Renal cortical epithelial cell (primary cell): ENCODE measurements at places on chromosomes 5 and 9. TPM values are rescaled to one million over a fixed set of nuclear protein-coding genes. Genes with fewer than 3 reads are reported as not detected.

Gene PCA3
- 0.05 TPM in 1 of 2 replicates, not detected in the other for total RNA-seq

DNA sequence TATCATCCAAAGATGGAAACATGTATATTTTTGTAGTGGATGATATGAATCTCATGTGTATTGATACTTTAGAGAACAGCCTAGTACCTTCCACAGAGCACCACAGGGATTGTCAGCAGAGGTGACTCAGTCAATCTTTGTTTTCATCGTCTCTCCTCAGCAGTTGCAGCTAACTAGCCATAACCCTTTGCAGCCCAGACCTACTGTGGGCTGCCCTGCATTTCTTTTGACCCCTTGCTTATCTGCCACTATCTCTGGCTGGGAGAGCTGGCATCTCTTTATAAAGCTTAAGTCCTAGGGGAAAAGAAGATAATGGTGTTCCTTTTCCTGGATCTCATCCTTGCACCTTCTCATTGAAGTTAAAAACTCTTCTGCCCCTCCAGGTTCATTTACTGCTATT, 28.7 kb downstream of the HMGCR start:
- DNase-seq = no peak

- no peak for DNase-seq
Measured at GRCh38 chr5:17302106-17302505, 84.7 kb downstream of the BASP1 start.

DNA sequence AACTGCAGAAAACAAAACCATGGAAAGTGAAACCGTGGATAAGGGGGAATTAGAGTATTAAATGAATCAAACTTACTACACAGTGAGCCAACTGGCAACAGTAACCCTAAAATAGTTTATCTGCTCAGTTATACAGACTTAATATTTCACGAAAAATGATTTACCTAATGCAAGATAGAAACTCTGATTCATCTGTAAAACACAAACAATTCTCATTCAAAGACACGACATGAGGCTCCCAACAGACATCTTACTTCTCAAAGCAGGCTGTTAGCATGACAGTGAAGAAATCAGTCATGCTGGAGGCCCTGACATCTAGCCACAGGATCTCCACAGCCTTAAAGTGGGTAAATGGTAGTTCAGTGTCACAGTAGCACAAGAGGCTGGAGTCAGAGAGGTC, 131.2 kb downstream of the FBN2 start:
- no peak for DNase-seq

DNA sequence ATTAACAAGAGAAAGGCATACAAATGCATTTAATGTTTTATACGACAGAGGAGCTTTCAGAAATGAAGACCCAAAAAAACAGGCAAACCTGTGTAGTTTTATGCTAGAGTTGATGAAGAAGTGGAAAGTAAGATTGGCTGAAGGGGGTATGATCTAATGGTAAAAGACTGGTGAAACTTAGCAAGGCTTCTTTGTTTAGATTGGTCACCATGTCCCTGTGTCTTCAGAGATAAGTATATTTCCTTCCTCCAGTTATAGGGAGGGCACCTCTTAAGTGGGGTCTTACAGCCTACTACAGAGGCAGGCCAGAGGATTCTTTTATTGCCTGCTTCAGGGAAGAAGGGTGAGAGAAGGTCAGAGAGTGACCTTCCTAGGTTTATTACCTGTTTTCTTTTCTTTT, 56.4 kb downstream of the PRKACG start:
- no peak for DNase-seq

- peak; percentile 50 for DNase-seq
Measured at GRCh38 chr5:91417219-91417618, 34.1 kb upstream of the ARRDC3 start.

- no peak for DNase-seq
Measured at GRCh38 chr5:88878976-88879375, 4.0 kb downstream of the MEF2C start.

GRCh38 chr5:58582019-58582802, 664 bp upstream of the RAB3C start:
- DNase-seq = peak; percentile 0

DNA sequence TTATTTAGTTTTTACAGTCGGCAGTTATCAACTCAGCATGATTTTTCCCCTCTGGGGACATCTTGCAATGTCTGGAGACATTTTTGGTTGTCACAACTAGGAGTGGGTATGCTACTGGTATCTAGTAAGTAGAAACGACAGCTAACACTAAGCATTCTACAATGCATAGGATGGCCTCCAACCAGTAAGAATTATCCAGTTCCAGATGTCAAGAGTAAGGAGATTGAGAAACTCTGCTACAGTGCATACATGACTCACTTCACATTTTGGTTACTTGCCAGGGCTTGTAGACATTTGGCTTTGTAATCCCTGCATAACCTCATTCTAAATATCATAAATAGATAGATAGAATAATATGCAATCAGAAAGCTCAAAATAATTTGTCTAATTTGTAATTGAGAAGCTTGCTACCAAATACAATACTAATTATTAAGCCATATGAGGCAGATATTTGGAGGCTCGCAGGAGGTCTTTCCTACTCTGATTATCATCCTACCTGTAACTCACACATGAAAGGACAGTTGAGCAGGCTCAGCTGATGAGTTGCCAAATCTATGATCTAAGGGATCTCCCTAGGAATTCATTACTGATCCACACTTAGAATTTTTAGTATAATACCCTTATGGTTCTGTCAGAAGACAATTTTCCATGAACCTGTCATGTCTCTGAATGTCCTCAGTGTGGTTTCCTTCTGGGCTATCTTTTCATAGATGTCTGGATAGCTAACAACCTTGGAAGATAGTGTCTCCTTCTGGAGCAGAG, 346.9 kb upstream of the TLE4 start:
- peak; percentile 64 for DNase-seq

GRCh38 chr5:61010467-61011454, 65.8 kb downstream of the NDUFAF2 start:
- DNase-seq = no peak

Gene IPO11
- 22.1 and 31.6 TPM in 2 replicates for total RNA-seq

Gene TICAM2
- total RNA-seq = 3.1 and 6.9 TPM in 2 replicates

DNA sequence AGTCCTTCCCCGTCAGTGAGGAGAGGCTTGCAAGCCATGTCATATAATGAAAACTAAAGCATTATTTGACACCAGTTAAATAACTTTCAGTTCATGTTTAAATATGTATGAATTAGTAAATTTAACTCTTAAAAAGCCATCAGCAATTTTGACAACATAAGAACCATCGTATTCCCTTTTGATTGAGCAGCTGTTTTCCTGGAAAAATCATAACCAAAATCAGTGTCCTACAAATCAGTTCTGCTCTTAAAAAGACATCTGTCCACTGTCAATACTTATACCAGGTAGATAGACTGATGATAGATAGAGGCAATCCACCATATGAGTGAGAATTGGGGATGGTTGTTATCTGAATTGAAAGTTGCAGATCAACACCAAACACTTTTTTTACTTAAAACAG, 2.3 kb downstream of the DIRAS2 start:
- DNase-seq = no peak

DNA sequence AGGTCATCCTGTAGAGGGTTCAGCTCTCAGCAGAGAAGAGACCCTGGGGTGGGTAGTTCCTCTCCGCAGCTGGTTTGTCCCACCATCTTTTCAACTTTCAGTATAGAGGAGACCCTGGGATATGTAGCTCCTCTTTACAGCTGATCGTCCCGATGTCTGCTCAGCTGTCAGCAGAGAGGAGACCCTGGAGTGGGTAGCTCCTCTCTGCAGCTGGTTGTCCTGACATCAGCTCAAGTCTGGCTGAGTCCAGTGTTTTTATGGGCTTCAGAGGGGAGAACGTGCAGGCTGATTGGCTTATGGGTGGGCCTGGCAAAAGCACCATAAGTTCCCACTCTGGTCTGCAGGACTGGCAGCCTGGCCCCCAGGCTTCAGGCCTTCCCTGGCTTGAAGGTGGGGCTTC, 80.8 kb downstream of the NLN start:
- no peak for DNase-seq

Gene CBY3
- not detected in 2 replicates for total RNA-seq

DNA sequence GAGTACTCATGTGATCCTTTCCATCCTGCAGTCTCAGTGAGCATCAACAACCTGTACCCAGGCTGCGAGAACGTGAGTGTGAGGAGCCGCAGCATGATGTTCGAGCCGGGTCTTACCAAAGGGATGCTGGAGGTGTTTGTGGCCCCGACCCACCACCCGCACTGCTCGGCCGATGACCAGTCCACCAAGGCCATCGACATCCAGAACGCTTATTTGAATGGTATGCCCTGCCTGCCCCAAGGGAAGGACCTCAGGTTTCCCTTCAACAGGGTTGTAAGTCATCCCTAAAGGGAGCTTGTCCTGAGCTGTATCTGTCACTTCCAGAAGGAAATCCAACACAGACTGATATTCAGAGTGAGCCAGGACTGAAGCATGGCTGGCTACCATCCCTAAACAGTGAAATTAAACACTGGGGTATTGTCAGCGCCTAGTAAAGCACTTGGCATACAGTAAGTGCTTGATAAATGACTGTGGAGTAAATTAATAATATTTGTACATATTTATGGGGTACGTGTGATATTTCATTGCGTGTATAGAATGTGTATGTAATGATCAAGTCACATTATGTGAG, 39.3 kb upstream of the CTSL start:
- no peak for DNase-seq

Gene STK32A
- total RNA-seq = 0.69 and 3.0 TPM in 2 replicates

DNA sequence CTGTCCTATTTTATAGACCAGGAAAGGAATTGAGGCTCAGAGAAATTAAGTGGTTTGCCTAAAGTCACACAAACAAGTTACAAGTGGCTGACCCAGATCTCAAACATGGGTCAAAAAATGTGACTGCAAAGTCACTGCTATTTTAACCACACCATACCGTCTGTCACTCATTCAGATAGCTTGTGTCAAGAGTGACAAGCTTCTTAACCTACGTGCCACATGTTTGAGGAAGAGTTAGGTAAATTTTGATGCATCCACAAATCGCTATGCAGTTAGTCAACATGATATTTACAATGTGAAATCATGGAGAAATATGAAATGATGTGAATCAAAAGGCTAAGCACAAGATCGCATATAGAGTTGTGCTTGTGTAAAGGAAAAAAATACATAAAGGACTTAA, 22.7 kb upstream of the GNE start:
- DNase-seq = no peak

DNA sequence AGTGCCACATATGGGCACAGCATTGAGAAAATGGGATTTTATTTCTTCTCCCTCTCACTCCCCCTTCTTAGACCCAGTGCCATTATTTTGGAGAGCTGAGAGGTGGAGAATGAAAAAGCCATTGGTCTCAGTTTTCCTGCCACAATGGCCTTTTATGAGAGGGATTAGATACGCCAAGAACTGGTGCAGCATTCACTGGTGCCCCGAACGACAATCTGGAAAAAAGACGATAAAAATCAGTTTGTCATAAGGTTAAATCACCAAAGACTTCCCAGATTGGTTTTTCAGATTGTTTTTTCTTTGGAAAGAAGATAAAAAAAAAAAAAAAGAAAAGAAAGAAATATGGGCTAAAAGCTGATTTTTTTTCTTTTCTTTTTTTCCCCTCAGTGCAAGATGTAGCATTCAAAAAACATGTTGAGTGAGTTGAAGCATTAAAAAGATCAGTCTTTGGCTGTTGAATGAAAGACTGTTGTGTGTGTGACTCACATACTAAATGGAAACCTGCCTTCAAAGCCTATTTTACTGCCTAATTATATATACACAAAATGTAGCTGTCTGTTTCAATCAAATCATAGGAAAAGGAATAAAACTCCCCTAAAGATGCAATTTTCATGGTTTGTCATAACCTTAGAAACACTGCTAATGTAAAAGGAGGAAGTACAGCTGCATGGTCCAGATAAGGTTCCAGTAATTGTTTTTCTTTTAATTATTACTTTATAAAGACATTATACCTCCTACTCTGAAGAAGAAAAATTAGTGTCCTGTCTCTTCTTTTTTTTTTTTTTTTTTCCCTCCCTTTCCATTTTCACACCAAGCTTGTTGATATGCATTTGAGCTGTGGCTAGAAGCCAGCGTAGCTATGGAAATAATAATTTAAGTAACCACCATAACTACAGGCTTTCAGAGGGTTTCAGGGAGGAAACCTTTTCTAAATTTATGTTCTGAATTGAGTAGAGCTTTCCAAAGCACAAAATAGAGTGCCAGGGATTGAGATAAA, 27.2 kb upstream of the ZNF608 start:
- peak; percentile 28 for DNase-seq

Gene ZCCHC7
- 17.5 and 20.9 TPM in 2 replicates for total RNA-seq

GRCh38 chr9:99822109-99822805, 572 bp downstream of the NR4A3 start:
- no peak for DNase-seq

Gene TLR4
- 0.70 and 2.1 TPM in 2 replicates for total RNA-seq

DNA sequence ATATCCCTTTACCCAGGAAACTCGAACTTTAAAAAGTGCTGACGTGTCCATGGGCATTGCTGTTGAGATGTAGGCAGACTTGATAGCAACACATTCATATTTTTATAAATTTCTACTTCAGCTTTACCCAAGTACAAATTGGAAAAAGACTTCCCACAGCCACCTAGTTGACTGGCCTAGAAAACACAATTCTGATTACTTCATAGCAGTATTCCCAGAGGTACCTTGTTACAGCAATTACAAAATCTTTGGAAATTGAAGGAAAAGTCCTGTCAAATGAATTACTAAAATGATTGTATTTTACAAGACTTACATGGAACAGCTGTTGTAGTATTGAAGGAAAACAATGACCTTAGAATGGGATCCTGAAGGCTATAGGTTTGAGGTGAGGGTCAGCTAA, 130.7 kb upstream of the NREP start:
- no peak for DNase-seq

Gene UBAC1
- total RNA-seq = 22.1 and 29.1 TPM in 2 replicates
